HepG2 (cell line): ENCODE measurements at places on chromosomes 4 and X. TPM values are rescaled to one million over a fixed set of nuclear protein-coding genes. Genes with fewer than 3 reads are reported as not detected.

DNA sequence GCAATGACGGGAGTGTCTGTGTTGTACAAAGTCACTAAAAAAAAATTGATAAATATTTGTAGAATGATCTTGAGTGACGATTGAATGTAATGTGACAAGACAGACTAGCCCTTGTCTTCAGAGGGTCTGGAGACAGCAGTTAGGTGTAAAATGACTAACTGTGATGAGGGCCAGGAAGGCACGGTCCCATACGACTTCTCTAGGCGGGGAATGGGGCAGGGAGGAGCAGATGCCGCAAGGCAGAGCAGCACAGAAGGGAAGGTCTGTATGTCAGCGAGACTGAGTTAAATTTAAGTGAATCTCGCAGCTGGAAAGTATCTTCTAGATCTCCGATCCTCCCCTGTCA, 405 bp downstream of the CENPE start:
- peak overlapping the region; percentile 53 for H3K27ac ChIP-seq
- no peaks in the 10 kb centered on the region for H3K36me3 ChIP-seq
- peak; percentile 8 for DNase-seq
- H3K4me3 ChIP-seq, result peak overlapping the region; percentile 89

The ADH1C gene
- not detected in 2 replicates for total RNA-seq

The GLRA2 gene
- not detected in 2 replicates for total RNA-seq

The BMPR1B gene
- 0.07 TPM in 1 of 2 replicates, not detected in the other for total RNA-seq

The GLUD2 gene
- total RNA-seq, result 8.0 and 10.4 TPM in 2 replicates

DNA sequence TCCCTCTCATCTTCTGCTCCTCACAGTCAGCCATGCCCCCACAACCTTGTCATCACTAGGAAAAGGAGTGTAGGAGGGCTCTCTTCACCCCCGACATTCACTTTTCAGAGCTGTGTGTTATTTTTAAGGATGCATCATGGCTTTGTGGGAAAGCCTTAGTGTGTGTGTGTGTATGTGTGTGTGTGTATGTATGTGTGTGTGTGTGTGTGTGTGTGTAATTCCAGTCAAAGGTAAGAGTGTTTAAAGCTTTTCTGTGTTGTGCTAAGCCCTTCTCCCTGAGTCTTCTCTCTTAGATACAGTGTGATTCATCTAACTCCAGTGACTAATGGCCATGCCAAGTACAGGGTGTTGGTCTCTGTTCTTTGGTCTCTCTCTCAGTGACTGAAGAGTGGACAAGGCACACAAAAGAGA, 76.6 kb downstream of the CHIC2 start:
- peak; percentile 16 for DNase-seq
- H3K27ac ChIP-seq, result no peak overlapping the region
- H3K4me1 ChIP-seq, result peaks cover 3% of the 10 kb centered on the region
- no peak overlapping the region for H3K4me3 ChIP-seq

- H3K36me3 ChIP-seq, result no peaks in the 10 kb centered on the region
- no peaks in the 10 kb centered on the region for H3K27me3 ChIP-seq
- no peak overlapping the region for H3K4me3 ChIP-seq
- no peak overlapping the region for H3K27ac ChIP-seq
Measured at GRCh38 chrX:142296421-142296820, 91.3 kb upstream of the MAGEC2 start.

The NEUROG2 gene
- total RNA-seq, result not detected in 2 replicates

GRCh38 chr4:46404981-46405380, 15.1 kb upstream of the GABRA2 start:
- H3K36me3 ChIP-seq, result no peaks in the 10 kb centered on the region
- no peak overlapping the region for H3K4me3 ChIP-seq
- peak; percentile 10 for DNase-seq
- H3K27me3 ChIP-seq, result no peaks in the 10 kb centered on the region

The NUP62CL gene
- 5.5 and 5.8 TPM in 2 replicates for total RNA-seq

DNA sequence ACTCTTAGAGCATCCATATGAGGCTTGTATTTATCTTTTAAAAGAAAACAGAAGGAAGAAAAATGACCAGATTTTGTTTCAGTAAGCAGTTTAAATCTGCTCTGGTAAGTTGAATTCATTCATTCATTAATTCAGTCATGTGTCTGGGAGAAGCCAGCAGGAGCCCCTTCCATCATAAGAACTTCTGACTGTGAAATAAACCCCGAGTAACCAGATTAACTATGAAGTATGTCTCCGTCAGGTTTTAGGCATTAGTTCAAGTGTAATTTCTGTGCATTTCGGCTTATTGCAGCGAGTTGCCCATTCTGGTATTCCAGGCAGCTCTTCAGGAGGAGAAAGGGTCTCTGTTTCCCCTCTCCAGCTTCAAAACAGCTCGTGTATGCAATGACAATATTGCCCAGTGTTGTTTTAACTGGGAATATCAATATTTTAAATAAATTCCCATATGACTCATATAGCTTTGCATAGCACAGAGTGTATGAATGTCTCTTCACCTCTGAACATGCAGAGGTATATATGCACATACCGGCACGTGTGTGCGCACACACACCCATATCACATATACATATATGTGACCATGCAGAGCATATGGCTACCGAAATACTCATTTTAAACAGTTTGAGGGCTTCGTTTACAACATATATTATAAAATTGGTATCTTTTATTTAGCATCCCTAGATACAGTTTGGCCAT, 255.3 kb downstream of the BCOR start:
- peaks cover 2% of the 10 kb centered on the region; the same call in 1 of the 2 replicates for H3K27me3 ChIP-seq
- no peak for DNase-seq
- no peaks in the 10 kb centered on the region for H3K36me3 ChIP-seq
- no peaks in the 10 kb centered on the region for H3K4me1 ChIP-seq
- no peak overlapping the region for H3K27ac ChIP-seq

DNA sequence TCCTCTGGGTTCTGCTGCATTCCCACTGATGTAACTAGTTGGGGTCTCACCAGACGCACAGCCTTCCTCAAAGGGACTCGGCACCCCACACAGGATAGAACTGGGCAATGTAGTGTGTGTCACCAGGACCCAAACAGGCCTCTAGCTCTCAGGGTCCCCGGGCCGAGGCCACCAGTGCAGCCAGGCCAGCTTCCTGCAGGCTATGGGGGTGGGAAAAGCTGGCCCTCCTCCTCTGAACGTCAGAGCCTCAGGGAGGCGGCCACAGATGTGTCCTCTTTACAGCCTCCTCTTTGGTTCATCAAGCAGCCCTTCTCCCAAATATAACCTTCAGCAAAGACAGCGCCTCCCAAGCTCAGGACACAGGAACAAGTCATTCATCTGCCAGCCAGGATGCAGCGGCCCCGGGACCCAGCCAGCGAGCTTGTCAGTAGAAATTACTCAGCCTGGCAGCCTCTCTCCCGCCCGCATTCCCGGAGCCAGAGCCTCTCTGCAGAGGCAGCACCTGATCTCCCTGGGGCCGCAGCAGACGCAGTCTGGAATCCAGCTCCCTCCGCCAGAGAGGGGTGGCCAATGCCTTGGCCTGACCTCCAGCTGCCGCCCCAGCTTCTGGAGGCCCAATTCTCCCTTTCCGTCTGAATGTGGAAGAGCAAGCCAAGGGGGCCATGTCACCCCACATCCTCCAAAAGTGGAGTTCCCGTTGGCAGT, 288.5 kb downstream of the FBXW7 start:
- H3K36me3 ChIP-seq, result no peaks in the 10 kb centered on the region
- no peak overlapping the region for H3K27ac ChIP-seq
- H3K27me3 ChIP-seq, result no peaks in the 10 kb centered on the region; the same call in 1 of the 2 replicates
- H3K4me3 ChIP-seq, result no peak overlapping the region

The KLB gene
- total RNA-seq, result 41.9 and 82.0 TPM in 2 replicates
